ENCODE measurements at places on chromosomes 16 and 17.

- DNase-seq, result no peak
Observed at GRCh38 chr16:23469814-23470213, 16.8 kb upstream of the COG7 start.

GRCh38 chr16:11560701-11561453 is 25.8 kb downstream of the LITAF start:
- DNase-seq, result no peak

GRCh38 chr16:46853713-46854443 is 22.9 kb upstream of the C16orf87 start:
- no peak for DNase-seq

DNA sequence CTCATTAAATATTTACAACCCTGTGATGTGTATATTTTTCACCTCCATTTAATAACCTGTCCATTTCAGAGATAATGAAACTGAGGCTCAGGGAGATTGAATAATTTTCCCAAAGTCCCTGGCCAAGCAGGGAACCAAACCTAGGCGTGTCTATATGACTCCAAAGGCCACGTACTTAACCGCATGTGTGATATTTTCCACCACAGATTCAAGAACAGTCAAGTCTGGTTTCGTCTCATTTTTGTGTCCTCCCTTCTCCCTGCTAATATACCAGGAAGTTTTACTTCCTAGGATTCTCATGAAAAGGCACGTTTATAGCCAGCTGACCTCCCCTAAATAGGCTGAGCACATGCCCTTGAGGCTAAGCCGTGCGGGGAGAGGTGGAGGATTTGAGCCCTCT is 15.3 kb downstream of the WFIKKN2 start:
- no peak for DNase-seq

GRCh38 chr17:8189041-8189710 is 804 bp downstream of the BORCS6 start:
- DNase-seq, result no peak

- no peak for DNase-seq
Observed at GRCh38 chr17:30234964-30235363, 533 bp downstream of the SLC6A4 start.

DNA sequence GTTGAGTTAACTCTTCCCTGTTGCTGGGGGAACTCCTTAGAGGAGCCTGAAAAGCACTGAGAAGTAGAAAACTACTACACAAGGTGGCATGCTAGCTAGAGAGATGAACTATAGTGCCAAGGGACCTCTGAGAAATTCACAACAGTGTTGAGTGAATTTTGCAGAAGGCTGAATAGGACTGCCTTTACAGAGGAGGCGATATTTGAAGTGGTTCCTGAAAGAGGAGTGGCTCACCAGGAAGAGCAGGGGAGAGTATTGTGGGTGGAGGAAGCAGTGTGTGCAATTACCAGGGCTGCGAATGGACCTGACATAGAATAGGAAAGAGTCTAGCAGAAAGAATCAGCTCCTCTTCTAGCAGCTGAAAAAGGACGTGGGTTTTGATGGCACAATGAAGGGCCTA is 66.4 kb downstream of the CDK5R1 start:
- no peak for DNase-seq

DNA sequence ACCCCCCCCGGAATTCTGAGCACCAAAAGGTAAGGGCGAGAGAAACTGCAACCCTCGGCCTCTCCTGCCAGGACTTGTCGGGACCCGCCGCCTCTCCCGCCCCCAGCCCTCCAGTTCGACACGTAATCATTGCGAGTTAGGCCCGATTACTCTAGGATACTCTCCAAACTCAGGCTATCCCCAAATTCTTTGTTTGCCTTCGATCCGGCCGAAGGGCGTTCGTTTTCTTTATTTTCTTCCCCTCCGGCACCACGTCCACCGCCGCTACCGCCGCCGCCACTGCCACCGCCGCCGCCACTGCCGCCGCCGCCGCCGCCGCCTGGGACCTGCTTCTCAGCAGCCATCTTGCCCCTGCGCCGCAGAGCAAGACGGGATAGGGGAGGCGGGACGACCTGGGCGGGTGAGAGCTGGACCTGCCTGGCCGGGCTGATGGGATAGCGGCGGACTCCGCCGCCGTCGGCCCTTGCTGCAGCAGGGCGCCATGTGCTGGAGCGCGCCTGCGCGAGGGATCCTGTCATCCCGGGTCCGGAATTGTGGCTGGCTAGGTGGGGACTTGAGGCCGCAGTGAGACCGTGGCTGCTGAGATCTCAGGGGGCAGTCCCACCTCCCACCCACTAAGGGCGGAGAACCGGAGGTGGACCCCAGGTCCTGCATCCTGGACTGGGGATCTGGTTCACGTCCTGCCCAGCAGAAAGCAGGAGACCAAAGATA is at the start of gene SRP68:
SRP68 (minus strand) TSS at position 370 of the 711 bp plus-strand sequence; CDS start at position 344, 26 bp downstream.
- peak; percentile 96 for DNase-seq

DNA sequence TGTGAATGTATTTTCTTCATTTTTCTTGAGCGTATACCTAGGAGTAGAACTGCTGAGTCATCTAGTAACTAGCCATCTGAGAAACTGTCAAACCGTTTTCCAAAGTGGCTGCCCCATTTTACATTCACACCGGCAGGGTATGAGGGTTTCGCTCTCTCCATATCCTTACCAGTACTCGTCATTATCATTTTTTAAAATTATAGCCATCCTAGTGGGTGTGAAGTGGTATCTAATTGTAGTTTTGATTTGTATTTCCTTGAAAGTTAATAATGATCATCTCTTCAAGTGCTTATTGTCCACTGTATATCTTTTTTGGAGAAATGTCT is 6.0 kb downstream of the RNF157 start:
- no peak for DNase-seq

- no peak for DNase-seq
Observed at GRCh38 chr17:2798678-2799077, 2.4 kb downstream of the RAP1GAP2 start.

GRCh38 chr16:57837305-57838125 is 35.2 kb upstream of the KIFC3 start:
- DNase-seq, result no peak

DNA sequence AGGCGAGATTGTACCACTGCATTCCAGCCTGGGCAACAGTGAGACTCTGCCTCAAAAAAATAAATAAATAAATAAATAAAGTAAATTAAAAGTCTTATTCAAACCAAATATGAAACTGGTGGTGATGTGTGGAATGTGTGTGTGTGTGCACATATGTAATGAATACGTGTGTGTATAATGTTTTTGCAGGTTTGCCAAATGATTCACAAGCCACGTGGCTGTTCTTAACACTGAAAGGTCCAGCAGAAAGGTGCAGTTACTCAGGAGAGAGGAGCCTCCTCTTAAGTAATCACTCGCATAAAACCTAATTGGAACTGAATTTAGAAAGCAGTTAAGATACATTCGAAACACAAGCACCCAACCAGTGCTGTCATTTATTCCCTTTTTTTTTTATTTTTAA is 22.9 kb downstream of the GDE1 start:
- no peak for DNase-seq

- no peak for DNase-seq
Observed at GRCh38 chr16:7515543-7515942, 182.9 kb downstream of the RBFOX1 start.

GRCh38 chr17:78661093-78661770 is 84.0 kb upstream of the DNAH17 start:
- DNase-seq, result peak; percentile 90

GRCh38 chr17:29591146-29591736 is 1.7 kb upstream of the ANKRD13B start:
- no peak for DNase-seq

DNA sequence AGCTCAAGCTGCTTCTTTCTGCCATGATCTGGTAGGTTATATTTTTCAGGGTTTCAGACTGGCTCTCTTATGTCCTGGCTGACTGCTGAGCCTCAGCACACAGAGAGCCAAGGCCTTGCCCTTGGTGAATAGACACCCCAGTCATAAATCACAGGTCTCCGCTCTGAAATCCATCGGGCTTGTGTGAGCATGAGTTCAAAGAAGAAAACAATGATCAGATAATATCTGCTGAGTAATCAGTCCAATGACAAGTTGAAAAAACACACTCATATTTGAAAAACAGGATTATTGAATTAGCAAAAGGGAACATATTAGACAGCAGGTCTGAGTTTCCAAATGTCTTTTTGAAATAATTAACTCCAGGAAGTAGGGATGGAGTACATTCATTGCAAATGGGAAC is 51.1 kb upstream of the NDRG4 start:
- DNase-seq, result no peak

- DNase-seq, result no peak
Observed at GRCh38 chr17:58231641-58232040, 6.7 kb upstream of the LPO start.

GRCh38 chr17:80682372-80682771 is 137.7 kb downstream of the RPTOR start:
- no peak for DNase-seq

GRCh38 chr17:76049239-76049638 is 22.1 kb upstream of the EVPL start:
- DNase-seq, result no peak

DNA sequence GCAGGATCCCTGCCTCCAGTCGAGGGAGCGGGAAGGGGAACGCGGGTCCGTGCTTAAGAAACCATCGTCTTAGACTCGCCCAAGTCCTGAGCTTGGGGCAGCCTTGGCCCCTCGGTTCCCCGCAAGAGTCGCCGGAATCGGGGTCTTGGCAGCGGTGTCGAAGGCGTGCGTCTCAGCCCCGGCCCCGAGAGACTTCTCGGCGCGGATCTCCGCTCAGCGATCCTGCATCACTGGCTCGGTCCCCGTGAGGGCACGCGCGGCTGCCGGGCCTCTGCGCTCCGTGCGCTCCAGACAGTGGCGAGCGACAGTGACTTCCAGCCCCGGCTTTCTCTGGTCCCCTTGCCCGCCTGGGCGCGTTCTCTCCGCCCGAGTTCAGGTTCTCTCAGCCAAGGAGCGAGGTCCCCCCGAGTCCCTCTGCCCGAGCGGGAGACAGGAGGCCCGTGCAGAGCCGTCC is 380 bp downstream of the HS3ST3A1 start:
- DNase-seq, result no peak

GRCh38 chr17:77285594-77286390 is 145.0 kb downstream of the SEC14L1 start:
- DNase-seq, result peak; percentile 98

DNA sequence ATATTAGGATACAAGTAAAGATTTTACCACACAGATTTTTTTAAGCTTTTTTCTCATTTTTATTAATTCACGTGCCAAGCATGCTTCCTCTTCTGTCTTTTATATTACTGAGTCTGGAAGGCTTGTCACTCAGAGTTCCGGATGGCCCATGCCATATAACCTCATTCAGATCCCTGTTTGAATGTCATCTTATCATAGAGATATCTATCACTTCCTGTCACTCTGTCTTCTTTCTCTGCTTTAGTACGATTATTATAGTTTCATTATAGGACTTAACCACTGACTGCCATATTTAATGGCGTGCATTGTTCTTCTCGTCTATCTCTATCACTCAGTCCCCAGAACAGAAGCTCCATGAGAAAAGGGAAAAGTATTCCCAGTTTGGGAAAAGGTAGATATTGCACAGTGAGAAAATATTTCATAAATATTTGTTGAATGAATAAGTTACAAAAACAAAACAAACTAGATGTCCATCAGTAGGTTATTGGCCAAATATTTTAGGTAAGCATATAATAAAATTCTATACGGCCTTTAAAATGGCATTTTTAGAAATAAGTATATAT is 296.9 kb upstream of the GOT2 start:
- no peak for DNase-seq

GRCh38 chr17:44279666-44280391 is 11.9 kb upstream of the SLC4A1 start:
- no peak for DNase-seq

- no peak for DNase-seq
Observed at GRCh38 chr16:17556276-17557052, 85.7 kb upstream of the XYLT1 start.

DNA sequence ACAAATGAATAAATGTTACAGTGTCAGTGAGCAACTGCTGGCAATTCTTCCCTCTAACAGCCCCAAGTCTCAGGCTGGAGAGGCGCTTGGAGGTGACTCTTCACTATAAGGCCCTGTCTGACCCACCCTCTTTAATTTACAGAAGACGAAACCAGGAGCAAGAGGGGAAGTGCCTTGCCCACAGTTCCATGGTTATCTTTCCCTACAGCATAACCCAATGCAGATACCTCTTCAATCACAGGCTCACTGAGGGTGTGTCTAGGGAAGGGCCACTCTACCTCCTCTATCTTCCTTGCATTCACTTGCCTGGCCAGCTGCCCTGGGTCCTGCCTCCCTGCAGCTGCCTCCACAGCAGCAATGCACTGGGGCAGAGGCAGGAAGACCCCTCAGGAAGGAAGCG is 9.6 kb upstream of the N4BP1 start:
- no peak for DNase-seq

GRCh38 chr16:48824271-48824670 is 214.3 kb upstream of the N4BP1 start:
- DNase-seq, result no peak

- no peak for DNase-seq
Observed at GRCh38 chr17:31067691-31068184, 27.0 kb upstream of the NF1 start.

DNA sequence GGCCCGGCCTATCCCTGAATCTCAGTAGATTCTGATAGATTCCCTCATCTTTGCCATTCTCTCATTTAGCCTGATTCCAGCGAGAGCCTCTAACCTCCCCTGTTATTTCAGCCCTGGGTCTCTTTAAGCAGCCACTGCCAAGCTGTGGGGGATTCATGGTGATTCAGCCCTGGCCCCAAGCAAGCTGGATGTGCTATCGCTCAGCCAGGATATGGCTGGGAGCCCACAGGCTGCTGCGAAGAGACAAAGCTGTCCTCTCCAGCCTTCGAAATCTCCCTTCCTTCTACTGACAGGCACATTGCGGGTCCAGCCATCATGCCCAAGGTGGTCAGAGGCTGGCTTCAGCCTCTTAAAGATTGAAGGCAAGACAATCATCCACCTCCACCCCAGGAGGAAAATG is 394.1 kb downstream of the SOX9 start:
- DNase-seq, result no peak

- no peak for DNase-seq
Observed at GRCh38 chr16:89261691-89262563, 44.4 kb downstream of the ZNF778 start.

GRCh38 chr16:55081622-55082590 is 151.2 kb downstream of the IRX5 start:
- DNase-seq, result no peak

- DNase-seq, result no peak
Observed at GRCh38 chr16:6643080-6643686, 689.5 kb upstream of the RBFOX1 start.

DNA sequence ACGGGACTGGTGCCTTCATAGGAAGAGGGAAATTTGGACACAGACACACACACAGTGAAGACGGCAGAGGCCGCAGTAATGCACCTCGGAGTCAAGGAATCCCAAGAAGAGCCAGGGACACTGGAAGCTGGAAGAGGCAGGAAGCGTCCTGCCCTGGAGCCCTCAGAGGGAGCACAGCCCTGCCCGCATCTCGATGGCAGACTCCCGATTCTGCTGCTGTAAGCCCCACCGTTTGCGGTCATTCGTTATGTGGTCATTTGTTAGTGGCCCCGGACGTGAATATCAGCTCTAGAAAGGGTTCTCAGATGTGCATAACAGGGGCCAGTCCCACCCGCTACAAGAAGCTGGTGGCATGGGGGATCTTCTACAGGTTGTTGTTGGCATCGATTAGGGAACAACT is 316.6 kb downstream of the FOXL1 start:
- DNase-seq, result peak; percentile 45

- DNase-seq, result no peak
Observed at GRCh38 chr17:41672153-41672552, 16.5 kb upstream of the EIF1 start.
